Spinal cord (tissue), 10 donors: ENCODE measurements at places on chromosomes 1 and 21.

DNA sequence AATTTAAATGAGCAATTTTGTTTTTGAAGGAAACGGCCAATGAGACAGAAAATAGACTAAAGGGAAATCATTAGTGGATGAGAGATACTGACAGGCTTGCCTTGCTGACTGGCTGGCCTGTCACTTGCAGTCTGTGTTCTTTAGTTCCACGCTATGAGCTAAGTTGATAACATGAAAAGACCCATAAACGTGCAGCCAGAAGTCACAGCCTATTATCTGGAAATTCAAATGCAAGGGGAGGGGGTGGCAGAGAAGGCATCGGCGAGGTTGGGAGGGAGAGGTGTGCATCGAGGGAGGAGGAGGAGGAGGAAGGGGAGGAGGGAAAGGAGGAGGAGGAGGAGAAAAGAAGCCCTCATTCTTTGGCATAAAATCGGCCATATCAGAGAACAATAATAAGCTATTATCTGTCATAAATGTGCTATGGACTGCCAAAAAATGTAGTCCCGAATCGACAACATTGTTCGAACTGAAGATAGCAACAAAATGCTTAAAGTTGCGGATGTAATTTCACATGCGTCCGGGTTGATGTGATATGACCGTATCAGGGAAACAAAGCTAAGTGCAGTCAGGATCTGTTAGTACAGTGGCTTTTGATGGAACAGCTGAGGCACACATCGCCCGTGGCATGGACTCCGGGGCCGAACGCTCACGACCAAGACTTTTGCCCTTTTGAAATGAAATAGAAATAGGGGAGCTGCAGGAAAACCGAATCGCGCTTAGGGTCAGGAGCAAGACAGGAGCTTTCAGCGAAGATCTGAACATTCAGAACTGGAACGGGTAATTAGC, 11.6 kb upstream of the BARHL2 start:
- DNase-seq, result no peak

- no peak for DNase-seq
These were observed 162.2 kb upstream of the KCNK2 start for GRCh38 chr1:214920337-214920736.

GRCh38 chr21:28239340-28239739, 753.3 kb downstream of the LTN1 start:
- no peak for DNase-seq

- no peak for DNase-seq
These were observed 556.5 kb downstream of the PTBP2 start for GRCh38 chr1:97277891-97278654.

GRCh38 chr1:106360252-106360651, 696.2 kb upstream of the PRMT6 start:
- no peak for DNase-seq

- no peak for DNase-seq
These were observed 2.7 kb downstream of the COL8A2 start for GRCh38 chr1:36122062-36123030.

DNA sequence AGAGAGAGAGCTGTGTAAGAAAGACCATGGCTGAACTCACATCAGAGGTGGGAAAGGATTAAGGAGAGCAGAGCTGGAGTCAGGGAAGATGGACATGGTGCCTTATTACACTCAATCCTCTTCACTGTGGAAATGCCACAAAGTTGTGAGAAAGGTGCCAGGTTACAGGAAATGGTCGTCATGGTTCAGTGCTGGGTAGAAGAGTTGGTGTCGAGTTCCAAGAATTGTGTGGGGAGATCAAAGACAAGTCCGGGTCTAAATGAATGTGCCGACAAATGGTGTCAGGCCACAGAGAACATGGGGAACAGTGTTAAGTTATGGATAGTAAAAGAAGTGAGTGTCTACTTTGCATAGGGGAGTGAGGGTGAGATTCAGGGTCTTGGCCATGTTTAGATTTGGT, 40.9 kb downstream of the LAMC2 start:
- DNase-seq, result no peak

GRCh38 chr1:24289937-24290595, 29.1 kb upstream of the GRHL3 start:
- peak; percentile 74 for DNase-seq

GRCh38 chr21:41064951-41065350, 103.0 kb upstream of the BACE2 start:
- DNase-seq, result no peak

GRCh38 chr1:65948609-65949229, 156.0 kb downstream of the PDE4B start:
- DNase-seq, result no peak

GRCh38 chr1:218817071-218817470, 356.6 kb upstream of the LYPLAL1 start:
- no peak for DNase-seq
